Cardiac muscle cell (in vitro differentiated cells and primary cell): ENCODE measurements at places on chromosomes 12 and 14.
A peak's percentile ranks its signal among the peaks of the same experiment; 100 is the strongest.

GRCh38 chr12:41552588-41552987 is 364.5 kb downstream of the PDZRN4 start:
- DNase-seq: no peak

DNA sequence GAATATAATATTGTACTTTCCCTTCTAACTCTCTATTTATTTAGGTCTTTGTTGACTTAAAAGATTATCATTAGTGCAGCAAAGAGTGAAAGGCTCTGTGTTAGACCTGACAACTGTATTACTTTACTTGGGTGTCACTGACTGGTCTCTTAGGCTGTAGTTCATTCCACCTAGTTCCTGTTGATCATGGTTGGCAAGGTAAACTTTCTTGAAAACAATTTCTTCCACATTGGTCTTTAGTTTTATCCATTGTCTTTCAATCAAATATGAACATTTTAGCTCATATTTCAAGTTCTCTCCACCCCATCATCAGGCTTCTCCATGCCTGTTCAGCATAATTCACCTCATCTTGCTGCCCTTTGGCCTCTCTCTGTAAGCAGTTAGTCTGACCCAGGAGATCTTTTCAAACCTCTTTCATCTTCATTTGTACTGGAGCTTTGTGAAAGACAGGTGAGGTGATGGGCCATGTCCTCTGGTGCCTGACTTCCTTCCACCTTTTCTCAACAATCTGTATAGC is 32.1 kb upstream of the PPM1H start:
- no peak for DNase-seq

DNA sequence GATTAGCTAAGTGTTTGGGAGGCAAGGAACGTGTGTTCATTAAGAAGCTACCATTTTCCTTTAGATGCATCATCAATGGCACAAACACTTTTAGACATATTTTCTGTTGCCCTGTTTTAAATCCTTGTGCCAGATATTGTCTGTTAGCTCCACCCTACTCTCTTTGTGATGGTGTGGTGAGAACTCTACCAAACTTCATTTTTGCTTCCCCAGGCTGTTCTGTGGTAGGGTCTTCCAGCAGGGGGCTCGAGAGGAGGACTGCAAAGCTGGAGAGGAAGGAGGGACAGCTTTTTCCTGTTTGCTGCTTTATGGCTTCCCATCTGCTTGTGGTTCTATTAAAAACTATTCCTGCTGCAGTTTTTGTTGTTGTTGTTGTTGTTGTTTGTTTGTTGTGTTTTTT is 23.8 kb upstream of the STRAP start:
- DNase-seq: no peak

DNA sequence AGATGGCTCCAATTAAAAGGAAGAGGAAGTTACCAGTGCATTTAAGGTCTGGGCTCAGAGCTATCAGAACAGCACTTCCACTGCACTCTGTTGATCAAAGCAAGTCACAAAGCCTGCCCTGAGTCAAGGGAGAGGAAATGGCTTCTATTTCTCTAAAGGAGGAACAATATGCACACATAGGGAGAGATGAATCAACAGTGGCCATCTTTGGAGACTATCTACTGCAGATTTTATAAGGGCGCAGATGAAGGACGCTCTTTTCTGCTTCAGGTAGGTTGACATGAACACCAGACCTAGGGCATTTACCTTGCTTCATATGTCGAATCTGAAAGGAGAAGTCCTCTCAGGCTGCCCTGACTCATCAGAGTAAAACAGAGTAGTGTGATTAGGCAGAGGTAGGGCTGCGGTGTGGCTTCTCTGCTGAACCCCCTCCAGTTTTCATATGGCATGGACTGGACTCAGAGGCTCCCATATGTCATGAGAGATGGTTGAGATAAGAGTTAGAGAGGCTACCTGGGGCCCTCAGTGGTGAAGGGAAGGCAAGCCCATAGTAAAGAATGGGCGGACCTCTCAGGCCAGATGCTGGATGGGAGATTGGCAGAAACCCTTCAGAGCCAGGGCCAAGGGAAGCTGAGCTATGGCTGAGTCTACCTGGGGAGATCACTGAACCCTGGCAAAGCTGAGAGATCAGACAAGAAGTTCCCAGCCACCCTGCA is 84.4 kb downstream of the ARF6 start:
- no peak for DNase-seq

DNA sequence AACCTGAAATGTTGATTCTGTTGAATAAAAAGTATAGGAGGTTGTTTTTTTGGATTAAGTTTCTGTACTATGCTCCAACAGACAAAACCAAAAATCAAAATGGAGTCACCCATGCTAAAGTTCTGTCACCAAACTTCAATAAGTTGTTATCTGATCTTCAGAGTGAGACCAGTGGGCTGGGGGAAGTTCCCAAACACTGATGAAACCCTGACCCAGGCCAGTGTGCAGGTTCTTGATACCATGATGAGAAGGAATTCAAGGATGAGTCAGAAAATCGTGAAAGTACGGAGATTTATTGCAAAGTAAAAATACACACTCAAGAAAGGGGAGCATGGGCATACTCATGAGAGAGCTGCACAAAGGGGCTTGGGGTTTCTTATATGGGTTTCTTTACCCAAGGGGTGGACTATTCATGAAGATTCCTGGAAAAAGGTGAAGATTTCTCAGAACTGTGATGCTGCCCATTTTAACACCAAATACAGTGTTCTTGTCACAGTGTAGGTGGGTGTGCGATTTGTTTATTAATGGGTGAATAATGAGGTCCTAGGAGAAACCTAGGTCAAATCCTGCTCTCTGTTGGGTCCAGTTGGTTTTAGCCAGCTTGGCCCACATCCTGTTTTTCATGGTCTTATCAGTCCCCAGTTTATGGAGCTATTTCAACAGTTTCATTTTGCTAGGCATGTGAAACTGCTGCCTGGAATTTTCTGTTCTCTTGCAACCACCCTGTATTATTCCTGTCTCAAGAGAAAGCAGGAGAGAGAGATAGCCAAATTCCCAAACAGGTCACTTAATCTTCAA is 27.5 kb upstream of the DENND5B start:
- DNase-seq: peak; percentile 78

- peak; percentile 95 for DNase-seq
Observed at GRCh38 chr12:9673404-9674225, 4.1 kb downstream of the CLEC2D start.

GRCh38 chr12:106753526-106753925 is 21.0 kb upstream of the RIC8B start:
- DNase-seq: no peak
